Lower lobe of right lung (tissue), 2 donors: ENCODE measurements at places on chromosomes 1 and 21. TPM values are rescaled to one million over a fixed set of nuclear protein-coding genes. Genes with fewer than 3 reads are reported as not detected.
A peak's percentile ranks its signal among the peaks of the same experiment; 100 is the strongest.

SYNC gene
- total RNA-seq = 14.5 TPM

PLXNA2 gene
- total RNA-seq = 83.9 TPM

CD1E gene
- total RNA-seq = 2.6 TPM

DNA sequence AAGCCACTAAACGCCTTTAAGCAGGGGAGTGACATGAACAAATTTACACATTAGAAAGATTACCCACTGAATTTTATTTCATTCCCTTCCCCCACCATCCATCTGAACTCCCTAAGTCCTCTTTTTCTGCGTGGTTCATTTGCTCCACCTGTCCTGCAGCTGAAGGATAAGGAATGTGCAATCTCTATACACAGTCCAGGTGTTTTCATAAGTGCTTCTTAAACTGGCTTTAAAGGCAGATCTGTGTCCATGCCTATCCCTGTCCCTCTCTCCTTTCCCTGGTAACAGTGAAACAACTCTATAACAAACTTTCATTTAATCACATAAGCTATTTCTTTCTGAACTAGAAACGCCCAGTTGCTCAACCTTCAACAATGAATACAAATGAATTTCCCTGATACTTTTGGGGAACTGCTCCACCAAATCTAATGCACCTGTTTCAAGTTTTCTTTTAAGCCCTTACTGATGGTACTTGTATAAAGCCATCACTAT is 8.4 kb downstream of the GSTM3 start:
- H3K27ac ChIP-seq = no peak overlapping the region
- no peaks in the 10 kb centered on the region for H3K27me3 ChIP-seq
- H3K4me1 ChIP-seq = no peaks in the 10 kb centered on the region
- no peak overlapping the region for H3K4me3 ChIP-seq

DNA sequence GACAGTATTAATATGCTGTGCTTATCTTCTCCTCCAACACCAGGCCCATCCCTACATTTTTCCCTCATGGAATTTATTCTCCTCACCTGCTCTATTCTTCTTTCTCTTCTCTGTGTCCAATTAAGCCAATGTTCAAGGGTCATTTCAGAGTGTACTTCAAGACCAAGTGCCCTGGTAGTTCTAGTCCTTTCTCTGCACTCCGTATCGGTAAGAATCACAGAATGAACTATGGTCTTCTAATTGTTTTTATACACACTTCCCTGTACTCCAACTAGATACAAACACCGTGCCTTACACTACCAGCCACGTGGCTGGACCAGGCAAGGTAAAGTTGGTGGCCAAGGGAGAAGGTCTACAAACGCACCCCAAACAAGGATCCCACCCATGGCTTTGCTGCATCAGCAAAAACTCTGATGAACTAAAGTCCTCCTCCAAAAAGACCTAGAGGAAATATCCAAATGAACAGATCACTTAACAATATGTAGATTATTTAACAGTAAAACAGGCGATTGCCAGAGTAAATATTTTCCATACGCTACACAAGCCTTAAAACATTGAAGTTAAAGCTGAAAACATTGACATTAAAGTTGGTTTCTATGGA is 40.1 kb upstream of the LPAR3 start:
- H3K27me3 ChIP-seq = no peaks in the 10 kb centered on the region
- H3K27ac ChIP-seq = no peak overlapping the region
- H3K36me3 ChIP-seq = no peaks in the 10 kb centered on the region
- no peak for DNase-seq

DNA sequence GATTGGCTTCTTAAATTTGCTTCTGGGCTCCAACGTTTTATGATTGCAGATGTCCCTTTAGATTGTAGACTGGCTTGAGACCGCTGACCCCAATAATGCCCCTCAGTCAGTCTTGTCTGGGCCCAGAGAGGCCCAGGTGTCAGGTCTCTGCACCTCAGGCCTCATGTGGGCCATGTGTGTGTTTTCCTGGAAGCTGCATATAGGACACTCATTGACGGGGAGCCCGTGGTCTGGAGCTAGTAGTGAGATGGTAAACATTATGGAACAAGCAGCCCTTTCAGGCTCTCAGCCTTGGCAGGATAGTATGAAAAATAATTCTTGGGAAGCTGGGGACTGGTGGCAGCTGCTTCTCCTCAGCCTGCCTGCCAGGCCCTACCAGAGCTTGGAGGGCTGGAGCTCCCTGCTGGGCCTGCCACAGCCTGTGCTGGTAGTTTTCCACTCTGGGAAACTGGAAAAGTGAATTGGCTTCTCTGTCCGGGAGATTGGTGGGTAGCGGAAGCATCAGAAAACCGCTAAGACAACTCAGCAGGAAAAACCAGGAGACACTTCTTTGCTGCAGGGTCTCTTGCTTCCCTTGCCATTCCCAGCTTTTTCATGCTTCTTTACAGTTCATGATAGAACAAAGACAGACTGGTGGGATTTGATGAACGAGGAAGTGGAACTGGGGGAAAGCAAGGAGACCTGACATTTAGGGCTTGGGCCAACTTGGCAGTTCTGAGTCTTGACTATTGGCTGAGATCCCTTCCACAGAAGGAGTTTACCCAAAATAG is 57.8 kb upstream of the HSD17B7 start:
- peak overlapping the region; percentile 11 for H3K27ac ChIP-seq
- no peak for DNase-seq
- peaks cover 13% of the 10 kb centered on the region for H3K4me1 ChIP-seq

GRCh38 chr1:11355559-11356475 is 82.8 kb downstream of the UBIAD1 start:
- H3K36me3 ChIP-seq = no peaks in the 10 kb centered on the region
- DNase-seq = no peak
- peaks cover 31% of the 10 kb centered on the region for H3K27me3 ChIP-seq
- H3K27ac ChIP-seq = no peak overlapping the region

- no peaks in the 10 kb centered on the region for H3K36me3 ChIP-seq
- no peak overlapping the region for H3K27ac ChIP-seq
- peaks cover 9% of the 10 kb centered on the region for H3K4me1 ChIP-seq
- H3K27me3 ChIP-seq = no peaks in the 10 kb centered on the region
- DNase-seq = no peak
- H3K4me3 ChIP-seq = no peak overlapping the region
These were observed 1.7 kb downstream of the ASPM start for GRCh38 chr1:197144570-197145325.

DNA sequence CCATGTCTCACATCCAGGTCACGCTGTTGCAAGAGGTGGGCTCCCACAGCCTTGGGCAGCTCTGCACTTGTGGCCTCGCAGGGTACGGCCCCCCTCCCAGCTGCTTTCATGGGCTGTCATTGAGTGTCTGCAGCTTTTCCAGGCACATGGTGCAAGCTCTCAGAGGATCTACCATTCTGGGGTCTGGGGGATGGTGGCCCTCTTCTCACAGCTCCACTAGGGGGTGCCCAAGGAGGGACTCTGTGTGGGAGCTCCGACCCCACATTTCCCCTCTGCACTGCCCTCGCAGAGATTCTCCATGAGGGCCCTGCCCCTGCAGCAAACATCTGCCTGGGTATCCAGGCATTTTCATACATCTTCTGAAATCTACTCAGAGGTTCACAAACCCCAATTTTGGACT is 219.4 kb downstream of the LRRC7 start:
- no peaks in the 10 kb centered on the region for H3K36me3 ChIP-seq
- DNase-seq = no peak
- H3K4me1 ChIP-seq = no peaks in the 10 kb centered on the region
- H3K4me3 ChIP-seq = no peak overlapping the region
